HepG2 (cell line): ENCODE measurements at places on chromosomes 2 and 18. TPM values are rescaled to one million over a fixed set of nuclear protein-coding genes. Genes with fewer than 3 reads are reported as not detected.

DNA sequence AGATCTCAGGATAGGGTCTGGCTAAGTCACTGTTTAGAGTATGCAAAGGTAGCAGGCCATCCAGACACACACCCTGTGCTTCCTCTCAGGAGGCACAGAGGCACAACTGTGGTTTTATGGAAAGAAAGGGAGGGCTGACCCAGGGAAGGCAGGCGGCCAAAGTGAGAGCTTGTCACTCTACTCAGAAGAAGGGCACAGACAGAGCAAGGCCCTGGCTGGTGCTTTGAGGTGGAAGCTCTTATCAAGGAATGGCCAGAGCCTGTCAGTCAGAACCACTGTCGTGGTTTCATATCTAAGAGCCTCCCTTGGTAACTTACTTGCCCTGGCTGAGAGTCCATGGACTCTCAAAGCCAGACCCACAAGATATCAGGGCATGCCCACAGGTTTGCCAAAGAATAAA is 40.7 kb downstream of the SLC9A2 start:
- no peak for DNase-seq

DNA sequence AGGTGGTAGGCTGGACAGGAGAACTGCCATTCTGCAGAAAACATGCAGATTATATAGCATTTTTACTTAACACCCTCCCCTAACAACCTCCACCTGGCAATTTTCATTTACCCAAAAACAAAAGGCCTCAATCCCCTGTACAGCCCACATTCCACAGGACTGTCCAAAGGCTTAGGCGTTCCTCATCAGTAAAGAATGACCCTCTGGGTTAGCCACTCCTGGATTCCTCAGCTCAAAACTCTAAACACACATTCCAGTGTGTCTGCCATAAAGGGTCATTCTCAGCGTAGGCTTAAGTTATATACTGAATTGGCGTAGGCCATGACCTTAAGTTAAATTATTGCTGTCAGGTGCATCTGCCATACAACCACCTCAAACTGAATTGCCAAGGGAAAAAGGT is 261.8 kb upstream of the CHAC2 start:
- no peak for DNase-seq

DNA sequence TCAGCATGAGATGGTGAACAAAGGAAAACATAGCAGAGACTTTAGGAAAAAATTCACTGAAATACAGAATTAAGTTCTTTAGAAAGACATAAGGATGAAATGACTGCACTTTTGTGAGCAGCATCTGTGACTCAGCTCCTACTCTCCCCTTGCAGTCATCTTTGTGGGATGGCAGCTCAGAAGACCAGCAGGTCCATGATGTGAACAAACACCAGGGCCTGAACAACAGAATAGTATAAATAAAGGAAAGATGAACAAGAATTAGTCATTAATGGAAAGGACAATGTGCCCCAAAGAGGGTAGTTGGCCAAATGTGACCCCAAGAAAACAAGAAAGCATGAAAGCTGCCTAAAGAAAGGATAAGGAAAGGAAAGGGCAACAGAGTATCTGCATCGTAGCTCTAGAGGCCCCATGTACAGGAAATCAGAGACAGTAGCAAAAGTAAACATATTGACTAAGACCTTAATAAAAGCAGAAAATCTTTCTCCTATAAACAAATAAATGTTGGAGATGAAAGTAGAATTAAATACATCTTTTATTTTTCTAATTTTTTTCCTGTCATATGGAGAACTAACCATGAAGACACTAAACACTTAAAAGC is 318.0 kb downstream of the ZEB2 start:
- no peak for DNase-seq

GRCh38 chr2:109131777-109132176 is 2.8 kb downstream of the SH3RF3 start:
- no peak for DNase-seq

DNA sequence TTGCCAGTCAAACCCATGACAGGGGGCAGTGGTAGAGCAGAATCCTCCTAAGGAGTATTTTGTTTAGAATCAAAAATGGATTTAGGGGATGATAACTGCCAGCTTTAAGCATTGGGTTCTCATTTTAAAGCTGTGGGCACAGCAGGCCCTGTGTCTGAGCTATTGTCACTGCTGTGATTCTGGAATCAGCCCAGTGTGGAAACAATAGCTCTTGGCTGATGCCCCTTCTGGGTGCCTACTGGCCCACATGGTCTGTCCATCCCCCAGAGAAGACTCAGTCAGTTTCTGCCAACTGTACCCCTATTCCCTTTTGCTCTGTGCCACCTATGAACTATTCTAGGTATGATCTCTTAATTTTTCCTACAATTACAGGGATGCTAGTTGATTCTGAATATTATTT is 91.7 kb upstream of the LRRTM1 start:
- no peak for DNase-seq

DNA sequence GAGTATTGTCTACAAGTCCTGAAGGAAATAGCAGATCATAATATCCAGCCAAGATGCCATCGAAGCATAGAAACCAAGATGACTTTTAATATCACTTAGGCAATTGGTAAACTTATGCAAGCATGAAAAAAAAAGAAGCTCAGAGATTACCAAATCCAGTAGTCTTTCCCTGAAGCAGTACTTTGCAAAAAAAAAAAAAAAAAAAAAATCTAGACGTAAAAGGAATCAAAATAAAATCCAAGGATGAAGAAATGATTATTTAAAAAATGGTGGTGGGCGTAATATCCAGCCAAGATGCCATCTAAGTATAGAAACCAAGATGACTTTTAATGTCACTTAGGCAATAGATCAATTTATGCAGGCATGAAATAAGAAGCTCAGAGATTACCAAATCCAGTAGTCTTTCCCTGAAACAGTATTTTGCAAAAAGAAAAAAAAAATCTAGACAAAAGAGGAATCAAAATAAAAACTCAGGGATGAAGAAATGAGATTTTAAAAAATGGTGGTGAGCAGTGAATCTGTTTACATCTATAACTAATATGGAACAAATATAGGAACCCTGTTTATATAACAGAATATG is 108.8 kb downstream of the GYPC start:
- no peak for DNase-seq

RNU2-63P gene
- 6.8 TPM in 1 of 2 replicates, not detected in the other for total RNA-seq
